ENCODE measurements at places on chromosomes 12 and 14.

- DNase-seq = no peak
These were observed 67.7 kb downstream of the GXYLT1 start for GRCh38 chr12:42076976-42077375.

- DNase-seq = no peak
These were observed 276.3 kb downstream of the KSR2 start for GRCh38 chr12:117692512-117692911.

- peak; percentile 10 for DNase-seq
These were observed 294.1 kb downstream of the SEC23A start for GRCh38 chr14:38808734-38809455.

GRCh38 chr14:38716926-38717325, 386.1 kb downstream of the SEC23A start:
- DNase-seq = peak; percentile 88

- DNase-seq = peak; percentile 19
These were observed 53.4 kb downstream of the IFNG start for GRCh38 chr12:68106160-68106559.

DNA sequence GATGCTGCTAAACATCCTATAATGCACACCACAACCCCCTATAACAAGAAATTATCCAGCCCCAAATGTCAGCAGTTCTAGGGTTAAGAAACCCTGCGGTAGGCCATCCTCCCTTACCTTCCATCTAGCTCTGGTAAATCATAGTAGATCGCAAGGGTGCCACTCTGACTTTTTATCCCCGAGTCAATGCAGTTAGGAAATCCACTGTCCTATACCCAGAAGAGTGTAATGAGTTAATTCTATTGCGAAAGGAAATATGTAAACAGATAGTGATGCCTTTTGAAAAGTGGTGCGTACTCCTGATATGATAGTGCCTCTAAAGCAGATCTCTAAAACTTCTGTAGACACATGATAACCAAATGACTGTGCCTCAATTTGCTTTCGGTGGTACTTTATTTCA, 29.8 kb downstream of the SCFD1 start:
- DNase-seq = no peak

DNA sequence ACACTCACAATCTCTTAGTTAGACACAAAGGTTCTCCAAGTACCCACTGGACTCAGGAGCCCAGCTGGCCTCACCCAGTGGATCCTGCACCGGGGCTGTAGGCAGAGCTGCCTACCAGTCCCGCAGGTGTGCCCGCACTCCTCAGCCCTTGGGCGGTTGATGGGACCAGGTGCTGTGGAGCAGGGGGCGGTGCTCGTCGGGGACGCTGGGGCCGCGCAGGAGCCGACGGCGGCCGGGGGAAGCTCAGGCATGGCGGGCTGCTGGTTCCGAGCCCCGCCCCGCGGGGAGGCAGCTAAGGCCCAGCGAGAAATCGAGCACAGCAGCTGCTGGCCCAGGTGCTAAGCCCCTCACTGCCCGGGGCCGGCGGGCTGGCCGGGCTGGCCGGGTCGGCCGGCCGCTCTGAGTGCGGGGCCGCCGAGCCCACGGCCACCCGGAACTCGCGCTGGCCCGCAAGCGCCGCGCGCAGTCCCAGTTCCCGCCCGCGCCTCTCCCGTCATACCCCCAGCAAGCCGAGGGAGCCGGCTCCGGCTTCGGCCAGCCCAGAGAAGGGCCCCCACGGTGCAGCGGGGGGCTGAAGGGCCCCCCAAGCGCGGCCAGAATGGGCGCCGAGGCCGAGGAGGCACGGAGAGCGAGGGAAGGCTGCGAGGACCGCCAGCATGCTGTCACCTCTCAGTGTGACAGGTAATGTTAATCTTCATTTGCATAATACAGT, 506.8 kb downstream of the LRFN5 start:
- no peak for DNase-seq

GRCh38 chr12:86801439-86801838, 545.2 kb upstream of the MGAT4C start:
- no peak for DNase-seq

DNA sequence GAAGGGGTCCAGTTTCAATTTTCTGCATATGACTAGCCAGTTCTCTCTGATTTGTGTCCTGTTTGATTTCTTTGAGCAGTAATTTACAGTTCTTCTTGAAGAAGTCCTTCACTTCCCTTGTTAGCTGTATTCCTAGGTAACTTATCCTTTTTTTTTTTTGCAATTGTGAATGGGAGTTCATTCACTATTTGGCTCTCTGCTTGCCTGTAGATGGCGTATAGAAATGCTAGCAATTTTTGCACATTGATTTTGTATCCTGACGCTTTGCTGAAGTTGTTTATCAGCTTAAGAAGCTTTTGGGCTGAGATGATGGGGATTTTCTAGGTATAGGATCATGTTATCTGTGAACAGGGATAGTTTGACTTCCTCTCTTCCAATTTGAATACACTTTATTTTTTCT, 77.6 kb upstream of the NID2 start:
- DNase-seq = no peak

DNA sequence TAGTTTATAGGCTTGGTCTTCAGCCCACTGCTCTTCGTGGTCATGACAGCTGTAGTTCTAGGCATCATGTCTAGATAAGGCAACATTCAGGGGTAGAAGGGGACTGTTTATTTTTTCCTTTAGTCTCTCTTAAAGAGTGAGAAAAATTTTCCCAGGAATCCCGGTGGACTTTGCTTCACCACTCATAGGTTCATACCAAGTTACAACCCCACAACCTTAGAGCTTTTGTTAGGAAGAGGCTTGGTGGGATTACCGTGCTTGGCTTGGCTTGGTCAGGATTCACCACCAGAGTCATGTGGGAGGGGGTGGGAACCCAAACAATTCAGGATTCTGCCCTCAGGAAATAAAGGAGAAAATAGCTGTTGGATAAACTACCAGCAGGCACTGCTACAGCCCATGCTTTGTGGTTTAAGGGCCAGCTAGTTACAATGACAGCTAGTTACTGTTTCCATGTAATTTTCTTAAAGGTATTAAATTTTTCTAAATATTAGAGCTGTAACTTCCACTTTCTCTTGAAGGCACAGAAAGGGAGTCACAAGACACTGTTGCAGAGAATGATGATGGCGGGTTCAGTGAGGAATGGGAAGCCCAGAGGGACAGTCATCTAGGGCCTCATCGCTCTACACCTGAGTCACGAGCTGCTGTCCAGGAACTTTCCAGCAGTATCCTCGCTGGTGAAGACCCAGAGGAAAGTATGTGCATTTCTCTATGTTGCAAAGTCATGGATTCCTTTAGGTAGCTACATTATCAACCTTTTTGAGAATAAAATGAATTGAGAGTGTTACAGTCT, 25.9 kb upstream of the PAPLN start:
- DNase-seq = no peak

- no peak for DNase-seq
These were observed 30.8 kb downstream of the NOS1 start for GRCh38 chr12:117330441-117331113.

GRCh38 chr14:90193925-90194324, 62.4 kb upstream of the PSMC1 start:
- peak; percentile 14 for DNase-seq

DNA sequence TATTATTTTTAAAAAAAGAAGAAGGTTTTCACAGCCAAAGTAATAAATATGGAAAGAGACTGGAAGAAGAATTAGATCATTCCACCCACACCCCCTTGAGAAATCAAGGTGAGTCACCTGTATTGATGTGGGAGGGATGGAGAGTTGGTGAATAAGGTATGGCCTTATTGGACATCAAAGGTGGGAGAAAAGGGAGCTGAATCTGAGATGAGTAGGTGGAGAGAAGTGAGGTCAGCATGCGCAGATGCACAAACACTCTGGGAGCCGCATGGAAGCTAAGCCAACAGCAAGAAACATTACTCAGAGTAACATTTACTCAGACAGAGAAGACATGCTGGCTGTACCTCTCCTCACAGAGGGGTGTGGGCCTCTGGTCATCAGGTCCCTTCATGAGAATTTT, 113.1 kb upstream of the FOXG1 start:
- DNase-seq = no peak

DNA sequence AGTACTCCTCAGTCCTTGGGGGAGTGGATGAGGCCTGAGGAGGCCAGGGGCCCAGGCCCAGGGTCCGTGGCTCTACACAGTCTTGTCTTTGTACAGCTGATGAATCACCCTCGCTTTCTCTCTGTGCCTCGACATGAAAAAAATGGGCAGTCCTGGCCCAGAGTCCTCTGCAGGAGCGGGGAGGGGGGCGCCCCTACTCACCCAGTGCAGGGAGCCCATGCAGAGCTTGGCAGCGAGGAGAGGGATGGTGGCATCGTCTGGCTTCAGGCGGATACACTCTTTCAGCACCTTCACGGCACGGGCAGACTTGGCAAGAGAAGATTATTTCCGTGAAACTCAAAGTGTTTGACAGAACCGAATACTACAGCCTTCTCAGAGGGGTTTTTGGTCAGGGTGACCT, 159.3 kb downstream of the TTC7B start:
- DNase-seq = no peak

DNA sequence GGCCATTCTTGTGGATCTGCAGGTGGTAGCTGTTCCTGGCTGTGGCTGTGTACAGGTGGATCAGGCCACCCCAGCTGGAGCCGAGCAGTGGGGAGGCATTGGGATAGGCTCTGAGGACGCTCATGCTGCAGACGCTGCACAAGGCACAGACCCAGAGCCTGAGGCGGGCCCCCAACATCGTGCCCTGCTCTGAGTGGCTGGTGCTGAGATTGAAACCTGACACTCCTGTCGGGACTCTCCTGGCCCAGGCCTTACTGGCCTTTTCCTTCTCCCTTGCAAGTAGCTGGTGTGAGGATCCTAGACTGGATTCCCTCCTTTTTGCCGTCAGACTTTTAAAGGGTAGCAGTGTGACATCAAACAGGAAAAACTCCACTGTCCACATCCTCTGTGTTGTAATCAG, at the start of gene FGF23:
TSS of gene FGF23 (minus strand) at position 308 of the 400 bp plus-strand sequence. CDS start at position 178, 130 bp downstream.
- DNase-seq = peak; percentile 63

DNA sequence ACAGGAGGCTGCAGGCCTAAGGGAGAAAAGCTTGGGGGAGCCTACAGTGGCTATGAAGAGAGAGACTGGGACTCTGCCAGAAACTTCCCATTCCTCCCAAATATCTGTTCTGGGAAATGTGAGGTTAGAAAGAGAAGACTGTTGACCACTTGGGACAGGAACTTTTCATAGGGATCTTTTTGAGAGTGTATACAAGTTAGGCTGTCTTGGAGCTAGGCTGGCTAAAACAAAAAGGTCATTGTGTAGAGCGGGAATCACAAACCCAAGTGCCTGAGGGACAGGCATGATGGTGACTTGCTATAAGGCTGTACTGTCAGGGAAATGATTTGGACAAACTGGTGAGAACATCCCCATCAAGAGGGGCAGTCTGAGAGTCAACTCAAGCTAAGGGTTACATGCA, 175.1 kb downstream of the GRIP1 start:
- peak; percentile 11 for DNase-seq

DNA sequence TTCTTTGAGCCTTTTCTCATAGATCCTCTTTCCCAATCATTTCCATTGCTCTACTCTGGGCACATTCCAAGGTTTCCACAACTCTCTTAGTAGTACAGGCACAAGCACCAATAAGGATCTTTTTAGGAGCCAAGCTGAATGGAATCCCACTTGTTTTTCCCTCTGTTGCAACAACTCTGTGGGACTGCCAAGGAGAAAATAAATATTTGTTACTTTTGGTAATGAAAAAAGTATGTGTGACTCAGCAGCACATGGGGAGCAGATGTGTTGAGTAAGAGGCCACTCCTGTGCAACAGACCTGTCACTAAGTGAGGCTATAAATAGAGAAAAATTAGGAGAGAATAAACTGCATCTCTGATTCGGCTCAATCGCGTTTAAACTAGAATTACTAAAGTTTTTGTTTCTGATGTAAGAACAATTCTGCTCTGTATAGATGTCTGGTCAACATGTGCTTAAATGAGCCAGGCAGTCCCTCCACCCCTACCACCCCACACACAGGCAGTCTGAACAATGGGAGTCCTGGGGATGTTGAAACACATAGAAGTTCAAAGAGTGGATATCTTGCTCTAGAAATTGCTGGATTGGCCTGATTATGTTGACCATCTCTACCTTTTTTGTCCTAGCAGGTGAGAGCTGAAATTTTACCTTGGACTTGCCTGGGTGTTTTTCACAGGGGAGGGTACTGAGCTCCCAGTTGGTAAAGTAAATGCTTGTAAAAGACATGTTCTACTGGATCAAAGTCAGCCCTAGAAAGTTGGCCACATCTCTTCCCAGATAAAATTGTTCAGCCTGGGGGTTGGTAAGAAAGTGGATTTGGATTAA, 244.3 kb upstream of the NOVA1 start:
- no peak for DNase-seq

- DNase-seq = peak; percentile 34
These were observed 766.2 kb downstream of the FLRT2 start for GRCh38 chr14:86296173-86296572.

Measured in SJCRH30 (cell line).